ENCODE measurements at places on chromosomes 16 and 17.

- no peak for DNase-seq
These were observed 7.2 kb upstream of the VASN start for GRCh38 chr16:4364196-4365013.

DNA sequence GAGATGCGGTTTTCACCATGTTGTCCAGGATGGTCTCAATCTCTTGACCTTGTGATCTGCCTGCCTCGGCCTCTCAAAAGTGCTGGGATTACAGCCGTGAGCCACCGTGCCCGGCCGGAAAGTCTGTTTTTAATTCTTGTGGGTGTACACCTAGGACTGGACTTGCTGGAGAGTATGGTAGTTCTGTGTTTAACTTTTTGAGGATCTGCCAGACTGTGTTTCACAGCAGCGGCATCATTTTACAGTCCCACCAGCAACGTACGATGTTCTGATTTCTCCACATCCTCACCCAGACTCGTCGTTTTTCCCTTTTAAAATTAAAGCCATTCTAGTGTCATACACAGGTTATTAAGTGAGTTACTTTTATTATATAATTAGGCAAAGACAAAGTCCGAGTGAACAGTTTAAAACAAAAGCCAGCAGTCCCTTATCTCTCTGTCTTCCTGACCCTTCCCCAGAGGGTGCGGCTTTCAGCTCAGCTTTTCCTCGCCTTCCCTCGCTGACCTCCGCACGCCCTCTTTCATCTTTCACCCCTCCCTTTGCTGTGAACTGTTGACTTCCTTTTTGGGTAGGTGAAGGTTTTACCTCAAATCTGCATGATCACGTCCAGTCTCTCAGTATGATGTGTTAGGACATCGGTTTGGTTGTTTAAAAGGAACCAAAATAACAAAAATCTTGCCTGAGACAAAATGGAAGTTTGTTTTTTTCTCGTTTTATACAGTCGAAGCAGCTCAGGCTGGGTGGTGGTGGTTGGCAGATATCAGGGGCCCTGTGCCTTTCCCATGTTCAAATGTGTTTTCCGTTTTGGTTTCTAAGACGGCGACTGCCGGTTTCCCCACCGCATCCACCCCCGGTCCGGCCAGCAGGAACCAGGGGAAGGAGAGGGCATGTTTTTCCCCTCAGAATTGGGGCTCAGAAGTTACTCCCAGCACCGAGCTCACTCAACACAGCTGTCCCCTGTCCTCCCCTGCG lies 18.0 kb downstream of the FAM234A start:
- no peak for DNase-seq

GRCh38 chr16:78235168-78235800 lies 135.8 kb downstream of the WWOX start:
- DNase-seq = peak; percentile 26

GRCh38 chr17:74429604-74430384 lies 2.1 kb upstream of the GPRC5C start:
- peak; percentile 68 for DNase-seq

DNA sequence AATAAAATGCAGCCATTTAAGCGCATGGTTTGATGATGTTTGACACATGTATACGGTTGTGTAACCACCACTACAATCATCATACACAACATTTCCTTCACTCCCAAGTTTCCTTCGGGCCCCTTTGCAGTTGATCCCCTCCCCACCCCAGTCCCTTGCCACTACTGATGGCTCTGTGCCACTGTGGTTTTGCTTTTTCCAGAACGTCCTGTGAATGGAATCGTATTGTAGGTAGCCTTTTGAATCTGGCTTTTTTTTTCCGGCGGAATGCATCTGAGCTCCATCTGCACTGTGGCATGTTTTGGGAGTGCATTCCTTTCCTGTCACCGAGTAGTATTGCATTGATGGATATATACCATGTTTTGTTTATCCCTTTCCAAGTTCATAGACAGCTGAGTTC lies 15.1 kb upstream of the MAP2K3 start:
- no peak for DNase-seq

- no peak for DNase-seq
These were observed 33.5 kb downstream of the ABCC6 start for GRCh38 chr16:16189842-16190241.

DNA sequence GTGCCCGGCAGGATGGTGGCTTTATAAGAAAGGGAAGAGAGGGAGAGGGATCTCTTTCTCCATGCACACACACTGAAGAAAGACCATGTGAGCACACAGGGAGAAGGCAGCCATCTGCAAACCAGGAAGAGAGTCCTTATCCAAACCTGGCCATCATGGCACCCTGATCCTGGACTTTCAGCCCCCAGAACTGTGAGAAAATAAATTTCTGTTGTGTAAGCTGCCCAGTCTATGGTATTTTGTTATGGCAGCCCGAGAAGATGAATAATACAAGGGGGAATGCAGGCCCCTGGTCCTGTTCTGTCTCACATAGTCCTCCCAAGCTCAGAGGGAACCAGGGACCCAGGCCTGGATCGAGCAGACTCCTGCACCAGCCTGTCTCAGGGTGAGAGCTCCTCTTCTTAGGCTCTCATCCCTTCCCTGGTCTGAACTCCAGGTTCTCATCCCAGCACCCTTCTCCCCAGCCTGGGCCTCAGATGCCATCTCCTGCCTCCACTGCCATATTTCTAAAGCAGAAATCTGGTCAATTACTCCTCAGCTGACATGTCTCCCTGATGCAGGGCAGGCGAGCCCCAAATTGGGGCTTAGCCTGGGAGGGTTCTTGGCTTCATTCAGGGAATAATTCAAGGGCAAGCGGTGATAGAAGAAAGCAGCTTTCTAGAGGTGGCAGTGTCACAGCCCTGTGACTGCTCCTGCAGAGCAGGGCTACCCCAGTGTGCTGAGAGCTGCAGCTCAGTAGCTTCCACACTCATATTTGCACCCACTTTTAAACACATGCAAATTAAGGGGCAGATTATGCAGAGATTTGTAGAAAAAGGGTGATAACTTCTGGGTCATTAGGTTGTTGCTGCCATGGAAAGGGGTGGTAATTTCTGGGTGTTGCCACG lies 28.8 kb downstream of the IGFBP4 start:
- no peak for DNase-seq

DNA sequence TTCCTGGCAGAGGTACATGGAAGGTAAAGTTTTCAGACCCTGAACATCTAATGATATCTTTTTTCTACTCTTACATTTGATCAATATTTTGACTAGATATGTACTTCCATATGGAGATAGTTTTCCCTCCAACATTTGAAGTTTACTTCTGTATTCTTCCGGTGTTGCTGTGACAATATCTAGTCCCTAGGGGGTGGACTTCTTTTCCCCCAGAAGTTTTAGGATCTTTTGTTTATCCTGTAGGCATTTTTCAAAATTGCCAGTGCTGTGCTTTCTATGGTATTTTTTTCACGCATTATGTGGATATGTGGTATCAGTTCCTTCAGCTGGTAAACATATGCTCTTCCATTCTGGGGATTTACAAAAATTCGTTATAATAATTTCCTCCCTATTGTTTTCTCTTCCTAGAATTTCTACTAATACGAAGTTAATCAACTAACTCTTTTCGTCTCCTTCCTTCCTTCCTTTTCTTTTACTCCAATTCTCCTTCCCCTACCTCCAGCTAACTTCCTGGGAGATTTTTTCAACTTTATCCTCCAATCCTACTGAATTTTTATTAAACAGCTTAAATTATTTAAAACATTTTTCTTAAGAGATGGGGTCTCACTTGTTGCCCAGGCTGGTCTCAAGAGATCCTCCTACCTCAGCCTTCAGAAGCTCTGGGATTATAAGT lies 26.1 kb upstream of the ZNHIT3 start:
- no peak for DNase-seq

DNA sequence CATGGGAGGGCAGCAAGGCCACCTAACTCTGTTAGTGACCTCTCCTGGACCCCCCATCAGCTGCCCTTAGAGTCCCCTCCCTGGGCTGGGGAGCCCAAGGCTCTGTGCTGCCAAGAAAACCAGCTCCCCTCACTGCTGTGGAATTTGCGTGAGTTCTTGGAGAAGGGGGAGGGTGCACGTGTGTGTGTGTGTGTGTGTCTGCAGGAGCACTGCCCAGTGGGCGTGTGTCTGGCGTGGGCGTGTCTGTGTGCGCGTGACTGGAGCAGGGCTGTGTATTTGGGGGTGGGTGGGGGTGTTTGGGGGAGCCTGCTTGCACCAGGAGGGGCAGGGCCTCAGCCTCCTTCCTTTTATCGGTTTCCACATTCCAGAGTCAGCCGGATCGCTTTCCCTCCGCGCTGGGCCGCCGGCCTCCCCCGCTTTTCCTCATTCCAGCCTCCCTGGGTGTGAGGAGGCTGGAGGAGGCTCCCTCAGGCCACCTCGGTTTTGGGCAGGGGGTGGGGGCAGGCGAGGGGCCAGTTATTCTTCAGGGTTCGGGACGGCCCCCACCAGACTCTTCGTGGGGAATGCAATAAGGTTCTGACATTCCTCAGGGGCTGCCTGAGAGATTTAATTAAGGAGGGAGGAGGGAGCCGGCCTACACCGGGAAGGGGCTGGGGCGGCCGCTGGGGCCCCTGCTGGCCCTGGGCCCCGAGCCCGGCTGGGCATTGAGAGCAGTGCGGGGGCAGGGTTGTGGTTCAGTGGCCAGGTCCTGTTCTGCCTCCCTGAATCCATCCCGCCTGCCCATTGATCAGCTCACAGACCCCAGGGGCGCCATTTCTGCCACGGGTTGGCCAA lies 2.5 kb downstream of the VASN start:
- DNase-seq = no peak

GRCh38 chr16:29974291-29975133 lies 844 bp downstream of the TAOK2 start:
- DNase-seq = no peak

DNA sequence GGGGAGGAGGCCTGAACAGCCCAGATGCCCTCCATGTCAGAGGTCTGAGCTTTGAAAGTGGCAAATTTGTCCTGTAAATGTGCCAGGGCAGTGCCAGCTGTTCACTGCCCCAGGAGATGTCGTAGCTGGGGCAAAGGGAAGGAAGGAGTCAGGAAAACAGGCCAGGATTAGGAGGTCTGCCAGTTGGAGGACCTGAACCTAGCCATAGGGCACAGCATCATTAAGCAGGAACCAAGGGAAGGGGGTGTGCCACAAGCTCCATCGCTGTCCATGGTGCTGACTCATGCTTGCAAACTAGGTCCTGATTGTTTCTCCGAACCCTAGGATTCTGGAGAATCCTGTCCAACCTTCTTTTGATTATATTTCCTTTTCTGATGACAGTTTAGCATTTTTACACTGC lies 124.2 kb downstream of the TMEM132E start:
- DNase-seq = no peak

DNA sequence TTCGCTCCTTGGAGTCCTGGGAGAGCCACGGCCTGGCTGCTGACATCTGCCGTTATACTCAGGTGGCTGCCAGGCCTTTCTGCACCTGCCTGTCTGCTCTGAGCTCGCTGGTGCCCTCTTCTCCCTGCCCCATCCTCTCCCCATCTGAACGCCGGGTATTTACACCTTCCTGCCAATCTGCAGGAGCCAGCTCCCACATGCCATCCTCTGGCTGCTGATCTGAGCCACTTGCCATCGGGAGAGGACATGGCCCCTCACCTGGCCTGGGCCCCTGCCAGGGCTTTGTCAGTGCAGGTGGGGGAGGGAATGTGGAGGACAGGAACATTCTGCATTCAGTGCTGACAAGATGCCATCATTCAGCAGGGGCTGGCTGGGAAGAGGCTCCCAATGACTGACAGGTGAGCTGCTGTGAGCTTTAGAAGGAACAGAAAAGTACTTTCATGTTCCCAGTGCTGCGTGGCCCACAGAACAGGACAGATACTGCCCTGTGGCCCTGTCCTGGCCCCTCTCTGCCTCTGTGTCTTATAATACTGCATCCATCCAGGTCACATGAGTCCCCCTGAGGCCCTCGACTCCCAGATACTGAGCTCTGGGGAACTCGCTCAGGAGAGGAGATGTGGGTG lies 96.3 kb upstream of the ZNF469 start:
- no peak for DNase-seq

GRCh38 chr16:68764862-68765261 lies 27.8 kb downstream of the CDH1 start:
- DNase-seq = no peak

DNA sequence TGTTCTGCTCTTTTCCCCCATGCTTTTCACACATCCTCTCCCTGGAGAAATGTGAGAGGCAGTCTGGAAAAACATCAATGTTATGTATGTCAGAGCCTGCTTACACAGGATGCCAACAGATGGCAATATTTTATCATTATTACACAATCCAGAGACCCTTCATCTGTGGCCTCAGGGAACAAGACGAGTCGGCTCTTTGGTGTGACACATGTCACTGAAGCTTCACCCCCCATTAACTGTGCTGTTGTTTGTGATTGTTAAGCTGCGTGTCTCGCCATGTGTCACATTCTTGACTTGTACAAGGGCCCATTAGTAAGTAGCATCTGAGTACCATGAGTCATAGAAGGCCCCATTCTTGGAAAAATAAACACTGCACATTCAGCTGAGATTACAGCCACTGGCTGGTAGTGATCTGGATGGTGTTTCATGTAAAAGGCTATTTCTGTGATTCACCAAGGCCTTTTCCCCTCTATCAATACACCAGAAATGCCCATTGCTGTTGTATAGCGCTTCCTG lies 682.1 kb upstream of the SOX9 start:
- peak; percentile 86 for DNase-seq

GRCh38 chr16:57924514-57924913 lies 46.4 kb downstream of the CNGB1 start:
- no peak for DNase-seq

DNA sequence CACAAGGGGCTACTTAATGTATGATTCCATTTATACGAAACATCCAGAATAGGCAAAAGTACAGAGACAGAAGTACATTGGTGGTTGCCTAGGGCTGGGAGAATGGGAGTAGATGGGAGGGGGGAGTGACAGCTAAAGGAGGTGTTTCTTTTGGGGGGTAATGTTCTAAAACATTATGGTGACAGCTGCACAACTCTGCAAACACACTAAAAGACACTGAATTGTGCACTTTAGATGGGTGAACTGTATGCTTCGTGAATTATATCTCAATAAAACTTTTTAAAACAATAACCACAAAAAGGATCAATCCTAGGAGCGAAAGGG lies 661 bp downstream of the LYRM9 start:
- no peak for DNase-seq

DNA sequence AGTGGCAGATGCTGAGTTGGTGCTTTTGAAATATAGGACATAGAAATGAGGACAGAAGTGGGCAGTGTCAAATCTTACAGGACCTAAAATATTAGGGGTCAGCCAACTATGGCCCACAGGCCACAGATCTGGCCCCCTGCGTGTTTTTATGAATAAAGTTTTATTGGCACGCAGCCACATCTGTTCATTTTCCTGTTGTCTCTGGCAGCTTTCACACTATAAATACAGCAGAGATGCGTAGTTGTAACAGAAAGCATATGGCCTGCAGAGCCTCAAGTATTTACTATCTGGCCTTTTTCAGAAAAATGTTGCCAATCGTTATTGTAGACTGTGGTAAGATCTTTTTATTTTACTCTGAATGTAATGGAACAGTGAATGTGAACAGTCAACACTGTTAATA lies 82.8 kb downstream of the ABCC6 start:
- DNase-seq = no peak

GRCh38 chr16:87032554-87032953 lies 284.6 kb downstream of the C16orf95 start:
- no peak for DNase-seq

All from NCI-H510A treated with DMSO at 0.1 percent for 48 hours (cell line).